ENCODE measurements at places on chromosomes 5 and 9. TPM values are rescaled to one million over a fixed set of nuclear protein-coding genes. Genes with fewer than 3 reads are reported as not detected.

The SPATA31D4 gene
- total RNA-seq: not detected

The SLC6A7 gene
- not detected for total RNA-seq

The C9 gene
- total RNA-seq: not detected

The CBY3 gene
- not detected for total RNA-seq

The PCDHAC2 gene
- 7.1 TPM for total RNA-seq
